ENCODE measurements at places on chromosomes 6 and 20. TPM values are rescaled to one million over a fixed set of nuclear protein-coding genes. Genes with fewer than 3 reads are reported as not detected.

The SPTLC3 gene
- 22.6 TPM for total RNA-seq

The MATN4 gene
- total RNA-seq, result 2.8 TPM

The C20orf141 gene
- total RNA-seq, result 53.6 TPM

The PDYN gene
- total RNA-seq, result 1.6 TPM

The CNBD2 gene
- total RNA-seq, result 19.7 TPM

The ULBP2 gene
- total RNA-seq, result 1.5 TPM

The GRM1 gene
- 5.6 TPM for total RNA-seq

The FAM162B gene
- total RNA-seq, result 3.2 TPM

The CLPSL2 gene
- total RNA-seq, result not detected

The KIAA1755 gene
- 7.6 TPM for total RNA-seq

DNA sequence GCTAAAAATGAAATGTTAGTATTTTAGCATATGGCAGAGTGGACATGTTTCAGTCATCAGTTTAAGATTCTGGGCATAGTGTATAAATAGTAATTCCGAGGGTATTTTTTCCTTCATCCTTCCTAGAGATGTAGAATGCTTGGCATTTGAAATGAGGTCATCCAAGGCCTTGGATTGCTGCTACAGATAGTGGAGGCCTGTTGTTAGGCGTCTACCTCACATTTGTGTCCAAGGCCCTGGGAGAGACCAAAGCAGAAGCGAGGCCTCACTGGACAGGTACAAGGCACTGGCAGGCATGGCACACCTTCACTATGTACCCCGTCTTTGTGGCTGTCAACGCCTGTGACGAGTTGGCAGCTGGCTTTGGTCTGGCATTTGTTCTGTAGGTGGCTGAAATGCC, 58.0 kb downstream of the DTD1 start:
- H3K4me3 ChIP-seq, result no peak overlapping the region
- H3K27ac ChIP-seq, result no peak overlapping the region
- DNase-seq, result no peak

DNA sequence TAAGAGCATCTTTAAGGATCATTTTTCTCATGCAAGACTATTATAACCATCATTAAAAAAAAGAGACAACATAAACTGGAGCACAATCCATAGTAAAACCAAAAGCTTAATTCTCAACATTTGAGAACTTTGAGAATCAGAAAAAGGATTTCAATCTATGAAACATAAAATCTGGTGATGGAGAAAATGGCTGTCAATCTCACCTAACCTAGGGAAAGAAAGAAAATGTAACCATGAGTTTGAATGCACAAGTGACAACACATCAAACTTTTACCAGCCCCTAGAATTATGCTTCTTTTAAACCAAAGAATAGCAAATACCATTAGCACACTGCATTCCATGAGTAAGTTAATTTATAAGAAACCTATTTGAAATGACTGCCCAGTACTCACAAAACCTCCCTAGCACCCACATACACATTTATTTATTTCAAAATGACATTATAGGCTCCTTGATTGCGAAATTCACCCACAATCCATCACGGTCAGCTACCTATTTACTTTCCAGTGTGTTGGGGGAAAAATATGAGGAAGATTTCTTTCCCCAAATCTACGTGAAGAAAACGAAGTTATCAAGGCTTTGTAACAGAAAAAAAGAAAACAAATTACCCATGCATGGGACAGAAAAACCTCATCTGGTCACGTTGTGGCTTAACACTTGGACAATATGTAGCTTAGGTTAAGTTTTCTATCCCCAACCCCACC, 828 bp downstream of the ASCC3 start:
- no peak for DNase-seq

DNA sequence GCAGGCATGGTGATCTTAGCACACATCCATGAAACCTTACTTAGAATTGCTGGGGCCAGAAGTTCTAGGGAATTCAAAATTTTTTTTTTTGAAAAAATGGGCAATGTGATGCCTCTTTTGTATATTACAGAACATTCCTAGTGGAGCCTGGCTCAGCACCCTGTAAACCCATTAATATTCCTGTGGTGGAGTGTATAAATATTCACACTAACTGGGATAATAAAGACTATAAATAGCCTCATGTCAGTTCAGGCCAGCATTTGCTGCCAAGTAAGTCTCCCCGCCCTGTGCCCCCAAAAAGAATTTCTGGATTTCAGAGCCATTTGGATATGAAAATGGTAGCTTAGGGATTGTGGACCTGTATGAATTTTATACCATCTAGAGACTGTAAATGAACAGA, 14.8 kb downstream of the BANF2 start:
- H3K4me3 ChIP-seq, result no peak overlapping the region
- no peak overlapping the region for H3K27ac ChIP-seq
- H3K27me3 ChIP-seq, result no peaks in the 10 kb centered on the region
- H3K4me1 ChIP-seq, result peaks cover 11% of the 10 kb centered on the region
- H3K36me3 ChIP-seq, result no peaks in the 10 kb centered on the region

GRCh38 chr6:33761581-33761921, 14.8 kb upstream of the IP6K3 start:
- no peak for DNase-seq
- H3K27me3 ChIP-seq, result no peaks in the 10 kb centered on the region

DNA sequence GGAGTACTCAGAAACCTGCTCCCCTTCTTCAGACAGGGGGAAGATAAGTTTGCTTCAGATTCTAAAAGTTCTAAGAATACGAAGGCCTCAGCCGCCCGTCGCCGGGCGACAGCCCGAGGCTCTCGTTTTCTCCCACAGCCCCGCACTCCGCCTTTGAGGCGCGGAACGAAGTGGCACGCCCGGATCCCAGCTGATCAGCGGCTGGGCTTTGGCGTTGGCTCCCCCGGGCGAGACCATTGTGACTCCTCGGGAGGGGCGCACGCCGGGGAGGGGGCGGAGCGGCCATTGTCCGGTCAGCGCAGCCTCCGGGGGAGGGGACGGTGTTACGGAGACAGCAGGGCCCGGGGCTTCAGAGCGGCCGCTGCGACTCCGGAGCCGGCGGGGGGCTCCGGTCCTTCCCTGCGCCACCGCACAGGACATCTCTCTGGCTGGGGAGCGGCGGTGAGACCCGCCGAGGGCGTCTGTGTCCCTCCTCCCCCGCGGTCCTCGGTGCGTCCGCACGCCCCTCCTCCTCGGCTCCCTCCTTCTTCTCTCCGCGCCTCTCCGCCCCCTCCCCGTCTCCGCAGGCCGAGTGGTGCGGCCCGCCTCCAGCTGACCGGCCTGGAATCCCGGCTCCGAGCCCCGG, at the start of gene ZFAND3:
Gene ZFAND3, plus strand, starts transcription at position 551 of the 625 bp plus-strand sequence. CDS start 219 bp downstream, outside the sequence.
- no peaks in the 10 kb centered on the region for H3K27me3 ChIP-seq
- peak within 1 kb of the TSS; percentile 98 for H3K27ac ChIP-seq
- peaks cover 31% of the 10 kb centered on the region for H3K4me1 ChIP-seq
- peak within 1 kb of the TSS; percentile 89 for H3K4me3 ChIP-seq

GRCh38 chr6:26379292-26379691, 3.6 kb upstream of the BTN2A2 start:
- DNase-seq, result no peak
- H3K36me3 ChIP-seq, result no peaks in the 10 kb centered on the region
- peaks cover 9% of the 10 kb centered on the region for H3K4me1 ChIP-seq
- no peak overlapping the region for H3K27ac ChIP-seq
- no peak overlapping the region for H3K4me3 ChIP-seq
- no peaks in the 10 kb centered on the region for H3K27me3 ChIP-seq

- no peaks in the 10 kb centered on the region for H3K27me3 ChIP-seq
- H3K4me3 ChIP-seq, result no peak overlapping the region
- peak; percentile 85 for DNase-seq
These were observed 25.3 kb upstream of the TOP1 start for GRCh38 chr20:41003143-41003935.

DNA sequence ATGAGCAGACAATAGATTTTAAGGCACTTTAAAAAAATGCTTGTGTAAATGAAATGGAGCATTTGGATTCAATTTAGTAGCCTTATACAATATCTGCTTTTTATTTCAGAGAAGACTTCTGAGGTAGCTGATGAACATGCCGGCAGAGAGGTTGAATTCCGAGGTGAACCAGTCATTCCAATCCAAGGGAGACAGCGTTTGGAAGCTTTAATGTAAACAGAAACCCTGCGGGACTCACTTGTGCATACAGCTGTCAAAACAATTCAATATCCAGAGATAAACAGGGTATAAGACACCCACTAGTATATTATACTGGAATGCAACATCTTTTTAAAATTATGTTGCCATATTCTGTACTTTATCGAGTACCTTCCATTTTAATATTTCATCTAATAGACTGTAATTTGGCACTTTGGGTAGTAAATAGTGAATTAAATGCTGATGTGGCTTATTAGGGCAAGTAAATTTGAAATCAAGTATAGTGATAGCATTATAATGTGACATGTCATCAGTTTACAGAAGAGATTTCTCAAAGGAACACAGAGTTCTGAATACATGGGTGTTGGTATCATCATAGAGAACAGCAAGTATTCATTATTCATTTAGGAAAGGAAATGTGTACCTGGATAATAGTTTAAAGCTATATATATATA, 347.7 kb downstream of the PRKN start:
- no peaks in the 10 kb centered on the region for H3K27me3 ChIP-seq
- H3K36me3 ChIP-seq, result no peaks in the 10 kb centered on the region
- no peaks in the 10 kb centered on the region for H3K4me1 ChIP-seq

GRCh38 chr6:132703936-132704335, 9.9 kb downstream of the VNN1 start:
- no peaks in the 10 kb centered on the region for H3K27me3 ChIP-seq
- H3K36me3 ChIP-seq, result no peaks in the 10 kb centered on the region
- no peaks in the 10 kb centered on the region for H3K4me1 ChIP-seq
- H3K4me3 ChIP-seq, result no peak overlapping the region
- no peak for DNase-seq

DNA sequence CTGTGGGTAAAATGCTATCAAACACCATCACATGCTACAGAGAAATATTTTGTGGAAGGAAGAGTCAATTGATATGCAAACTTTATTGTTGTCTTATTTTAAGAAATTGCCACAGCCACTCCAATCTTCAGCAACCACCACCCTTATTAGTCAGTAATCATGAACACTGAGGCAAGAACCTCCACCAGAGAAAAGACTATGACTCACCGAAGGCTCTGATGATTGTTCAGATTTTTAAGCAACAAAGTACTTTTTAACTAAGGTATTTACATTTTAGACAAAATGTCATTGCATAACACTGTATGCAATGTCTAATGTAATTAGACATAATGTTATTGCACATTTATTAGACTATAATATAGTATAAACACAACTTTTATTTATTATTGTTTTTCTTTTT, 26.2 kb upstream of the MMP24 start:
- no peaks in the 10 kb centered on the region for H3K27me3 ChIP-seq
- DNase-seq, result no peak
- no peak overlapping the region for H3K27ac ChIP-seq
- H3K4me1 ChIP-seq, result no peaks in the 10 kb centered on the region

DNA sequence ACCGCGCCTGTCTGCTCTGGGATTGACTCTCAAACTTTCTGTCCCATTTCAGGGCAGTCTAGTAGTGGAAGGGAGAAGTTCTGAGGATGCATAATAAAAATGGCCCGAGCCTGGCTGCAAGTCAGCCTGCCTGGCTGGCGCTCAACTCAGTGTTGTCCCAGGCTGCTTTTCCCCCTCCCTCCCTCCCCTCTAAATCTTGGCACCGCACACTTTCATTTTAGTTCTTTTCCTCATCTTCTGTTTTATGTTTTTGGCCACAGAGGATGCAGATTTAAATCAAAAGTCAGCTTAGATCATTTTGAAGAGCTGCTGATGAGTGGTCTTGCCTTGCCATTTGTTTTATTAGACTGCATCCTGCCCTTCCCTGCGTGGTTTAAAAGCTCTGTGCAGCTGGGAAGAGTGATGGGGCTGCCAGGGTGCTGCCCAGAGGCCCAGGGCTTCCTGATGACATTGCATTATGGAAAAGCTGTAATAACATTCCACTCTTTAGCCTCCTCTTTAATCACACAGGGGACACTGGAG, 6.5 kb upstream of the UQCC2 start:
- peak; percentile 38 for DNase-seq
- no peaks in the 10 kb centered on the region for H3K36me3 ChIP-seq

DNA sequence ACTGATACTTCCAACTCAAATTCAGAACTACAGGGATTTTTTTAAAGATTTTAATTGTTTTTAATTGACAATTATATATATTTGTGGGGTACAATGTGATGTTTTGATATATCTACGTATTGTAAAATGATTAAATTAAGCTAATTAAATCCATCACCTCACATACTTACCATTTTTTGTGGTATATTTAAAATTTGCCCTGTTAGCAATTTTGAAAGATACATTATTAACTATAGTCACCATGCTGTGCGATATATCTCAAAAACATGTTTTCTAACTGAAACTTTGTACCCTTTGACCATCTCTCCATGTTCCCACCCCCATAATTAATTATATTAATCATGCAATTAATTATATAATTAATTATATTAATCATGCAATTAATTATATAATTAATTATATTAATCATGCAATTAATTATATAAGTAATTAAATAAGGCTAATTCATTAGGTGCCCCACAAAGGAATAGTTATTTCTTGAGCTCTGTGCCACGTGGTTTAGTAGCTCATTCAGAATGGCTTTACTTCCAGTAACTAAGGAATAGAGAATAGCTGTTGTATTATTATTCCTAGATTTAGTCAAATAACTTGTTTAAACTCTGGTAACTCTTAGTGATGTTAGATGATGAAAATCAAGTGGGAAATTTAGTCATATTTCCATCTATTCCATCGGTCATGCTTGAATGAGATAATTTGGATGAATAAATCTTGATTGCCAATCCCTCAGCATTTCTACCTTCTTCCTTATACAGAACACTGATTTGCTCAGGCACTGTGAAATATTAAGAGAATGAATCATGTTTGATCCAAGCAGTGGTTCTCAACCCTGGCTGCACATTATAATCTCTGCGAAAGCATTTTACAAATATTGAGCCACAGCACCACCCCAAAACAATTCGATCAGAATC, 25.1 kb downstream of the LOC128125822 start:
- H3K4me3 ChIP-seq, result no peak overlapping the region
- no peaks in the 10 kb centered on the region for H3K4me1 ChIP-seq
- no peaks in the 10 kb centered on the region for H3K27me3 ChIP-seq
- H3K36me3 ChIP-seq, result no peaks in the 10 kb centered on the region

DNA sequence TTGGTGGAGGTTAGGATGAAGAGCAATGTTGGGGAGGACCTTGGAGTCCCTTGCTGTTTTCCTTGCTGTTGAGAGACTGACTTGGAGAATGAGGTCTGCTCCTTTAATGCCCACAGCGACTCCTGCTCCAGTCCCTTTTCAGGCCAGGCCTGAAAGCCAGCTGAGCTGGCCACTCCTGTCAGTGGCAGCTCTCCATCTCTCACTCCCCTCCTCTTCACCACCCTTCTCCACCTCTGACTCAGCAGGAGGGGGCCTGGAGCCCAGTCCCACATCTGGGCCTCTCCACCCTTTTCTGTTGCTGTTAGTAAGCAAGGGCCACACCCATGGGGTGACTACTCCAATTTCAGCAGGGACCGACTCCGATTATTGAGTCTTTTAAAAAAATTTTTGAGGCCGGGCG, 2.2 kb downstream of the SNX21 start:
- peak overlapping the region; percentile 95 for H3K27ac ChIP-seq
- no peaks in the 10 kb centered on the region for H3K36me3 ChIP-seq
- peaks cover 27% of the 10 kb centered on the region for H3K4me1 ChIP-seq
- H3K4me3 ChIP-seq, result no peak overlapping the region
- H3K27me3 ChIP-seq, result no peaks in the 10 kb centered on the region
- peak; percentile 42 for DNase-seq

- H3K4me1 ChIP-seq, result no peaks in the 10 kb centered on the region
- no peaks in the 10 kb centered on the region for H3K27me3 ChIP-seq
- H3K4me3 ChIP-seq, result no peak overlapping the region
- H3K27ac ChIP-seq, result no peak overlapping the region
- no peaks in the 10 kb centered on the region for H3K36me3 ChIP-seq
These were observed 197.5 kb downstream of the FRK start for GRCh38 chr6:115863211-115863610.

- no peaks in the 10 kb centered on the region for H3K36me3 ChIP-seq
- no peaks in the 10 kb centered on the region for H3K4me1 ChIP-seq
- H3K27ac ChIP-seq, result no peak overlapping the region
- DNase-seq, result peak; percentile 64
- H3K27me3 ChIP-seq, result no peaks in the 10 kb centered on the region
- H3K4me3 ChIP-seq, result no peak overlapping the region
These were observed 48.7 kb upstream of the ARMH2 start for GRCh38 chr6:24847402-24847801.
